ENCODE measurements at places on chromosomes 2 and 18.

- peak; percentile 79 for DNase-seq
- H3K27ac ChIP-seq = no peak overlapping the region
These were observed 222.9 kb downstream of the NDUFA10 start for GRCh38 chr2:239802185-239802649.

GRCh38 chr2:29000481-29000880 lies 19.4 kb downstream of the TOGARAM2 start:
- H3K4me1 ChIP-seq = no peaks in the 10 kb centered on the region
- H3K27me3 ChIP-seq = peaks cover 7% of the 10 kb centered on the region
- no peaks in the 10 kb centered on the region for H3K36me3 ChIP-seq
- H3K4me3 ChIP-seq = no peak overlapping the region
- no peak for DNase-seq
- H3K27ac ChIP-seq = no peak overlapping the region

DNA sequence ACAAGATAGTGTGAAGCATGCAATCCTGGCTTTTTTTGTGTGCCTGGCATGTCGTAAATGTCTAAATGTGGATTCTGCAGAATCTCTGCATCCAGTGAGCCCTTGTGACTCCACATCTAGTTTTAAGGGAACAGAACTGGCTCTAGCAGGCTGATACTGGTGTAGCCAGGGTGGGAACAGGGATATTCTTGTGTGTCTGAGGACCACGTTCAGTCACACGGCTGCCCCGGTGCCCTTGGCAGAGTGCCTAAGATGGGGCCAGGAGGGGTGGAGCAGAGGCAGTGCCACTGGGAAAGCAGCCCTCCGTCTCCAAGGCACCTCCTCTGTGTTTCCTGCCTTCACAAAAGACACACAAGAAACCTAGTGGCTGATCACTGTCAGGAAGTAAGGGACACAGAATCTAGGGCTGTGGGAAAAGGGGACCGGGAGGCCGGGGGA lies 91.5 kb upstream of the PARD3B start:
- peaks cover 30% of the 10 kb centered on the region for H3K4me1 ChIP-seq
- peak overlapping the region; percentile 98 for H3K27ac ChIP-seq
- no peak for DNase-seq

DNA sequence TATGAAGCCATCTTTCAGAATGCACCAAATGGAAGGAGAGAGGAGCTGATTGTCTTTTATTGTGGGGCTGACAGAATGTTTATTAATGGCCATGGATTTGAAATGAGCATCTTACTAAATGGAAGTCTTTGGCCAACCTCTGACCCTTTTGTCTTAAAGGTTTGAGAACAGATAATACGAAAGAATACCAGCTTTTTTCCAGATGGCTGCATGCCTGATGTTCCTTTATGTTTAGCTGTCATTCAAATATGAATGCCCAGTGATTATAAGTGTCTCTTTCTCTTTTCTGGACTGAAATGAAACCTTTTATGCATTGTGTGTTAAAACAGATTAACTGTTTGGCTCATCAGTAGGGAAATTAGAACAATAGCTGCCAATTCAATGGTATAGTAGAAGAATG lies 46.0 kb downstream of the PARD3B start:
- no peak for DNase-seq
- peaks cover 9% of the 10 kb centered on the region for H3K4me1 ChIP-seq
- peaks cover 2% of the 10 kb centered on the region for H3K36me3 ChIP-seq
- H3K27me3 ChIP-seq = no peaks in the 10 kb centered on the region

- peak; percentile 70 for DNase-seq
- no peak overlapping the region for H3K27ac ChIP-seq
- H3K4me1 ChIP-seq = peaks cover 16% of the 10 kb centered on the region
- no peak overlapping the region for H3K4me3 ChIP-seq
These were observed 114.0 kb downstream of the FAM210A start for GRCh38 chr18:13612196-13612997.

DNA sequence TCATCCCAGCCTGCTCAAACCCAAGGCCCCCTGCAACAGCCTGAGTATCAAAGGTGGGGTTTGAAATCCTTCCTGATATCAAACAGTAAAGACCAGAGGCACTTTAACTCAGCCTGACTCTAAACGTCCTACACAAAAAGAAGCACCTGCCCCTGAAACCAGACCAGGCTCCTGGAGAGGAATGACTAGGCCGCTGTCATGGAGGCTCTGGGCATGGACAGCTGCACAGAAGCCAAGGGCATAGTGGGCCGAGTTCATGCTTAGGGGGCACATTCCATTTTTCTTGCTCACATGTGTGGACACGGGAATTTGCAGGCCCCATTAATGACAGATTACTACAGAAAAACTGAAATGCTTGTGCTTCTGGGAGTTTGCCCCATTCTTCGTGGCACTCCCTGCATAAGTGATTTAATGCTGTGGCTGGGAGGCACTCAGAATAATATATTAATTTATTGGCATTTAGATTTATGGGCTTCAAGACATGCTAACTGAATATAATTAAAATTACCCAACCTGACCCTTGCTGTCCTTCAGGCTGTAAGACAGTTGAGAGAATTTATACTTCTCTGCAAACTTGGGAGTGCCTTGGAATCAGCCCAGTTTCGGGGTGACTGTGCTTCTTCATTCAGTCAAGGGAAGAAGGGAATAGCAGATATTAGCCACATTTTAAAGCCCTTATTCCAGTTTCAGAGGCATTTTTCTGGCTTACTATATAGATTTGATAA lies 105.5 kb downstream of the GYPC start:
- no peak overlapping the region for H3K27ac ChIP-seq
- peak; percentile 66 for DNase-seq
- H3K4me1 ChIP-seq = no peaks in the 10 kb centered on the region
- H3K27me3 ChIP-seq = peaks cover 23% of the 10 kb centered on the region
- H3K4me3 ChIP-seq = no peak overlapping the region

GRCh38 chr18:45291621-45292615 lies 323.4 kb upstream of the SLC14A2 start:
- H3K4me1 ChIP-seq = no peaks in the 10 kb centered on the region
- H3K36me3 ChIP-seq = no peaks in the 10 kb centered on the region
- no peak for DNase-seq
- H3K27me3 ChIP-seq = peaks cover 33% of the 10 kb centered on the region
- no peak overlapping the region for H3K4me3 ChIP-seq

DNA sequence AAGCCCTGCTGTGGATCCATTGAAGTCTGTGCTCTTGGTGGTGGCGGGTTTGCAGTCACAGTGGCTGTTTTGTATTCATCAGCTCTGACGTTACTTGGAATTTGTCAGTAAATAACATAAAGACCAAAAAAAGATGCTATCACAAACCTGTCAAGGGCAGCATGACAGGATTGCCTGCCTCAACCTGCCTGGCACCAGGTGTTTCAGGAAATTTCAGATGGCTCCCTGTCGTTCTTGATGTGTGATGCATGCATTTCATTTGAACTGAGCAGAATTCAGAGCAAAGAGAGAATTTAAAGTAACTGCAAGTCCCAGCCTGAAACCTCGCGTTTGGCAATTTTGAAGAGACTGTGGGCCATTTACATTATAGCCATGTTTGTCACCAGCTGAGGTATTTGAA lies 50.3 kb upstream of the EPC2 start:
- DNase-seq = no peak
- H3K4me3 ChIP-seq = no peak overlapping the region
- peaks cover 1% of the 10 kb centered on the region for H3K27me3 ChIP-seq
- H3K4me1 ChIP-seq = no peaks in the 10 kb centered on the region
- no peak overlapping the region for H3K27ac ChIP-seq
- H3K36me3 ChIP-seq = no peaks in the 10 kb centered on the region

GRCh38 chr2:19911808-19912509 lies 10.2 kb upstream of the TTC32 start:
- peaks cover 38% of the 10 kb centered on the region for H3K4me1 ChIP-seq
- H3K4me3 ChIP-seq = no peak overlapping the region
- no peaks in the 10 kb centered on the region for H3K27me3 ChIP-seq
- H3K27ac ChIP-seq = peak overlapping the region; percentile 85

- peaks cover 10% of the 10 kb centered on the region for H3K4me1 ChIP-seq
- peak within 1 kb of the TSS; percentile 91 for H3K27ac ChIP-seq
- no peaks in the 10 kb centered on the region for H3K27me3 ChIP-seq
These were observed at the start of gene ICA1L for GRCh38 chr2:202871300-202872141. TSS of gene ICA1L (minus strand) at chr2:202871766. CDS start at chr2:202829009, 42,757 bp downstream.

DNA sequence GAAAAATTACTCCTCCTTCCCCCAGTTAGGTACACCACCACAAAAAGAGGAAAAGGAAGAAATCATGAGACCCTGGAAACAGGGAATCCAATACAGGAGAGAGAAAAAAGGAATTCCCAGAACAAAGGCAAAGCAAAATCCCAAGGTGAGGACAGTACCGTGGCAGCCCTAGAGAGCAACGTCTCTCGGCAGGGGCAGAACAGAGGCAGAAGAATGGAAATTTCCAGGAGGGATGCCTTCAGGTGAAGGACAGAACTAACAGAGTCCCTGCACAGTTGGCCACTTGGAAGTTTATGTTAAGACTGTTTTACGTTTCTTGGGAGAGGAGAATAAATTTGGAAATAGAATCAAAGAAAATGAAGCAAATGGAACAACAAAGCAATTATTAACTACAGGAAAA lies 27.7 kb downstream of the GRB14 start:
- no peaks in the 10 kb centered on the region for H3K36me3 ChIP-seq
- no peaks in the 10 kb centered on the region for H3K27me3 ChIP-seq
- H3K4me3 ChIP-seq = no peak overlapping the region
- DNase-seq = no peak
- H3K27ac ChIP-seq = no peak overlapping the region

DNA sequence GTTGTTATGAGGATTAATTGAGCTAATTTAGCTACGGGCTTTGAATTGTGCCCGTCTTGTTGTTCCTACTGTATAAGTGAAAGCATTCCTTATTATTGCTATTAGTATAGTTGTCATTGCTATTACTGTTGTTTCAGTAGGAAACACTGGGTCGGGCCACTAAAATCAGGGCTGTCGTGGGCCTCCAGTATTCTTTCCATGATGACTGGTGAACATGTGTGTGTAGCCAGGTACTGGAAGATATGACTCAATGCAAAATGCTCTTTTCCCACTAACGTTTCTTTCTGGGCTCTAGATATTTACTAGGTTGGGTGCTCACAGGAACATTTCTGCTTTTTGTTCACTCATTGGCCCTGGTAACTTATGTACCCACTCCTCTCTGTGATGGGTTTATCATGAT lies 4.9 kb downstream of the TTL start:
- peaks cover 10% of the 10 kb centered on the region for H3K36me3 ChIP-seq
- H3K27me3 ChIP-seq = no peaks in the 10 kb centered on the region
- DNase-seq = no peak
- no peak overlapping the region for H3K27ac ChIP-seq
- no peak overlapping the region for H3K4me3 ChIP-seq
